ENCODE measurements at places on chromosomes 1 and 21.

DNA sequence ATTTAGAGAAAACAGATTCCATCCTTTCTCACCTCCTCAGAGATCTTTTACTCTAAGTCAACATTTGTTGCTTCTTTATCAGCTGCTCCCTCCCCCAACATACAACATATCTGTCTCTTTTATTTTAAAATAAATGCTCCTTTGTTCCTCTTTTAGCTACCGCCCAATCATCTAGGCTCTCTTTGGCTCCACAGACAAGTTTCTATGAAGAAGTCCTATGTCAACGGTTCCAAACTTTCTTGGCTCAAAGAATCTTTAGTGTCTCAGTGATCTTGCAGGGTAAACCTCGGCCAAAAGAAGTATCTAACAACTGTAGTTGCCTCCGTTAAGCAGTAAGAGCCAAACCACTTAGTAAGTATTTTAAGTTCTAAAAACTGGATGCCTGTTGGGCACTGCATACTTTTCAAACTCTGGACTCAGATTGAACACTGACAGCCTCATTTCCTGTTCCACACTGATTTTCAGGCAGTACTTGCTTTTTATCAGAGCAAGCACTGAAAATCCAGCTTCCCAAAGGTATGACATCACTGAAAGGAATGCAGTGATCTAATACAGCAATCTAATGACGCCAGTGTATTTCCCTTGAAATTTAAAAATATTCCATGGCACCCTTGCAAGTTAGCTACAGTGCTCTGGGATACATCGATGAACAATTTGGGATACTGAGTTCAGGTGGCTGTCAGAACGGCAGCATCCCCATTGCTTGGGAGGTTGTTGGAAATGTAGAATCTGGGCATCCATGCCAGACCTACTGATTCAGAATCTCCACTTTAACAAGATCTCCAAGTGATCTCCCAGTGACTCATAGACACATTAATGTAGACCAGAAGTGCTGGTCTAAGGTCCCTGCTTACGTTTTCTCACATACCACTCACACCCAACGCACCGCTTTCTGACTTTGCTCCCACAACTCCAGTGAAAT lies 26.8 kb downstream of the EGLN1 start:
- DNase-seq, result no peak

- no peak for DNase-seq
Measured at GRCh38 chr1:40829631-40830245, 32.4 kb downstream of the CITED4 start.

GRCh38 chr1:9744106-9744799 lies 79.5 kb downstream of the CLSTN1 start:
- DNase-seq, result no peak

DNA sequence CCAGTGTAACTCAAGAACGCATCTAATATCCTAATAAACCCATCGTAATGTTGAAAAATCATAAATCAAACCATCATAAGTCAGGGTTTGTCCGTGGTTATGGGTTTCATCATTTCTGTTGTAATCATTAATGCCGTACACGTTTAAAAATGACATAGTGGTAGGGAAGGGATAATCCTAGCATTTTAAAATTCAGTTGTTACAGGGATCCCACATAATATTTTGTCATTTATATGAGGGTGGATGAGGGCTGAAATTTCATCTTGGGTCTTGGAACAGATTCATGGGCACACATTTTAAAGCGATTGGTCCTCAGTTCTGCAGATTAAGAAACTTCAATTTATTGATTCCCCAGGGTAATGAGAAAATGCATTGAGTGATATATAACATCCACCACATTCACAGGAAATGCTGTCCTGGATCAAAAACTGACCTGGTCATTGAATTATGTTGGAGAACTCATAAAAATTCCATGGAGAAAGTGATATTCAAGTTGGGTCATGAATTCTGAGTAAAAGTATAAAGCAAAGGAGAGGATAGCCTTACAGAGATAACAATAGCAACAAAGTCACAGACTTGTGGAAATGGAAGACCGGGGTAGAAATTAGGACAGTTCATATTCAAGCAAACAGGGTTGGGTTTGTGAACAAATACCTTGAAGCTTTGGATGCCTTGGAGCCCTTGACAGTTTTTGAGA lies 1527.3 kb upstream of the TPTE start:
- DNase-seq, result no peak

DNA sequence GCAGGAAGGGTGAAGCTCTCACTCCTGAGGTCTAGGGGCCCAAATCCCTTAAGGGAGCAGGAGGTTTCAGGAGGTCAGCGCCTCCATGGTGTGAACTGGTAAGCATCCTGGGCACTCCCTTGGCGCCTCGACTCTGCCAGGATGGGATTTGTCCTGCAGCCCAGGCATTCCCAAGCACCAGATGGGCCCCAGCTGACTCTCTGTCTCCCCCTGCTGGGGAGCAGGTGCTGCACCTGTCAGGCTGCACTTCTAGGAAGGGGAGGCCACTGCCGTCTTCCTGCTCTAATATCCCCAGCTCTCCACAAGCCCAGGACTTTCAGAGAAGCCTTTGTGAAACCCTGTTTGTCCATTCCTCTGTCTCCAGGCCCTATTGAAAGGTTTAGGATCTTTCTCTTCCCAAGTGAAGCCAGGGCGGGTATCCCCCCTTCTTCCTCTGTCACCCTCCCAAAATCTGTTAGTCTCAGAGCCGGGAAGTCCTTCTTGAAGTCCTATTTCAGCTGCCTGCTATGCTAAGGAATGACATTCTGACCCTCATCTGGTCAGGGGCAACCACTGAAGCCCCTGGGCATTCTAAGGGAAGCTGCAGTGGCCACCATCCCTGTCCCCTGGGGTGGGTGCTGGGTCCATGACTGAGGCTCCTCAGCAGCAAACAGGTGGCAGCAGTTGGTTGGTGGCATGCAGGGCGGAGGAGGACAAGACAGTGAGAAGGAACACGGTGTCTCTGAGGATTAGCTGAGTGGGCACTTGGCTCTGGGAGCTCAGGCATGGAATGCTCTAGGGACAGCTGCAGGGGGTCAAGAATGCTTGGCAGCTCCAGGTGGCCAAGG lies 3.2 kb downstream of the MYBPH start:
- peak; percentile 4 for DNase-seq

GRCh38 chr1:167289075-167289442 lies 68.4 kb downstream of the POU2F1 start:
- DNase-seq, result no peak

DNA sequence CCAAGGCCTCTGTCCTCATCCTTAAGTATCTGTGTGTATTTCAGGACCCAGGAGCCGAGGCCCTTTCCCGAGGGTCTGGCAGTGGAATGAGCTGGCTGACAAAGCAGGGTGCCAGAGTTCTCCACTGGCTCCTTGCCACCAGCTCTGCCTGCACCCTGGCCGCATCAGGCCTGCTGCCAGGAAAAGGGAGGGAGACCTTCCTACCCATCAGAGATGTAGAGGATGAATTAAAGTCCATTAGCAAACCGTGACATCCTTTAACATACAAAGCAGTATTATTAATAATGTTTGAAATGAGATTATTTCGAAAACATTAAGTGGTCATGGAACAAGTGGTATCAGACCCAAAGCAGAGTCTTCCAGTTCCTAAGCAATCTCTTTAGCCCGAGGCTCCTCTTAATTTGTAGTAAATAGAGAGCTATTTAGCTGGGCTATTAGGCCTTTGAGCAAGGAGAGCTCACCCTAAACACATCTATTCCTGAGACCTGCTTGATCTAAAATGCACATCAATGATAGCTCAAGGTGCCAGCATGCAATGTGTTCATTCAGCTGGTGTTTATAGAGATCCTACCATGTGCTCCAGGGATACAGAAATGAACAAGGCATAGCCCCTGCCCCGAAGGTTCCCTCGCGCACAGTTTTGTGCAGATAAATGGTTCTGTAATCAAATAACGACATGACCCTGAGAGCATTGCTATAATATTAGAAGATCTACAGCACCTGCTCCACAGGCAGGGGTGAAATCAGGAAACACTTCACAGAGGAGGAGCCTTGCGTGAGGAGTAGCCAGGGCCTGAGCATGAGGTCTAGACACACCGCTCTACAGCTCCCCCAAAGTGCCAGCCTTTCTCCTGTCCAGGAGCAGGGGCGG lies 44.0 kb downstream of the FAM163A start:
- DNase-seq, result no peak

DNA sequence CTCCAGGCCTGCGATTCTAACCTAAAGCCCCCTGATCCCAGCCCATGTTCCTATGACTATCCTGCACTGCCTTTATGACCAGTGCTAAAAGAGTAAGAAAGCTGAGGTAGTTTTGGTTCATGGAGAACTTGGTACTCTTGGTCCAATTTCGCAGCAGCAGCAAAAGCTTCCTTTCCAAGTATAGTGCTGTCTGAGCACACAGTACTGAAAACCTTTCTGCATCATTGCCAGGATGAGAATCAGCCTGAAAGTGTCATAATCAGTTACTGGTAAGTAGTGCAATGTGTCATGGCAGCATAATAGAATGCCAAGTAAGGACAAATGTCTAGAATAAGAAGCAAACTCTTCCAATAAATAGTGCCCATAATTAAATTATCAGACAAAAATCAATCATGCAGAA lies 889.6 kb upstream of the ADGRL4 start:
- DNase-seq, result no peak

DNA sequence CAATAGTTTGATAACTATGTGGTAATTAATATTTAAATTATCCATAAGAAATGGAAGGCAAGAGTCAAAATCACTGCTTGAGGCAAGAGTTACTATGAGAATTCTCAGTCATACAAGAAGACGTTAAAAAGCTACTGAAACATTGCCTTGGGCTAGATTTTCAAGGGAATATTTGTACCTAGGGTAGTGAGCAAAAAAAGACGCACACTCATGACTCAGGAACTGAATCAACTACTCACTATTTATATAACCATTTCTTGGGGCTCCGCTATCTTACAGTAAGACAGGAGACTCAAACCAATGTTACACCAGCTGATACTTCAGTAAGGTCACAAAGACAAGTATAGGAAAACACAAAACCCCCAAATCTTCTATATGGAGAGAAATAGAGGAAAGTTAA lies 151.5 kb upstream of the RNPC3 start:
- DNase-seq, result no peak

GRCh38 chr1:211643324-211644212 lies 31.9 kb downstream of the NEK2 start:
- no peak for DNase-seq

- DNase-seq, result no peak
Measured at GRCh38 chr21:33685613-33686197, 43.4 kb downstream of the ITSN1 start.

Data from stimulated activated CD8-positive, alpha-beta memory T cell treated with anti-CD3 and anti-CD28 coated beads, Interleukin-7, amount 100 ng/mL, for 1 hour (primary cell).